ENCODE measurements at places on chromosomes 6 and 20. TPM values are rescaled to one million over a fixed set of nuclear protein-coding genes. Genes with fewer than 3 reads are reported as not detected.

EYS gene
- total RNA-seq = not detected

SOX18 gene
- not detected for total RNA-seq

SYCP2 gene
- 1.5 TPM for total RNA-seq

KCNK16 gene
- total RNA-seq = not detected

ACSS1 gene
- 9.4 TPM for total RNA-seq

GRCh38 chr6:136989571-136990241, 55.1 kb downstream of the IL20RA start:
- no peaks in the 10 kb centered on the region for H3K36me3 ChIP-seq
- H3K4me3 ChIP-seq = peak overlapping the region; percentile 19
- H3K4me1 ChIP-seq = peaks cover 5% of the 10 kb centered on the region
- H3K27me3 ChIP-seq = peaks cover 50% of the 10 kb centered on the region
- no peak overlapping the region for H3K27ac ChIP-seq
- DNase-seq = peak; percentile 8

DNA sequence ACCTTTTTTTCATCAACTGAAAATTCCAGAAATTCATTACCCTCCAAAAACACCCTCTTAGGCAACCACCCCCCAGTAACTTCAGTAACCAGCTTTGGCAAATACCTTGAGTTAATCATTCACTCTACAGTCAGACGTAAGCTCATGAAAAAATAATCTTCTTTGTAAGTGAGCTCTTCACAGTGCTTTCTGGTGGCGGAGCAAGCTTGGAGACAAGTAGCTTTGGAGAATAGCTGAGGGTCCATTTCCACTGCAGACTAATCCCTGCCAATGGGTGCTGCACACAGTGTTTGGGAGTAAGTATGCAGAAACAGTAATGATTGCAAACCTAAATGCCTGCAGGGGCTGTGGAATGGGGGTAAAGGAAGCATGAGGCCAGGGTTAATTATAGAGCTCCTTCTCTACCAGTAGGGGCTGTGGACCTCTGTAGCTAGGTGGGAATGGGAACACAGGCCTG, 56.8 kb upstream of the HINT3 start:
- H3K4me3 ChIP-seq = no peak overlapping the region
- peaks cover 10% of the 10 kb centered on the region for H3K36me3 ChIP-seq
- peaks cover 5% of the 10 kb centered on the region for H3K4me1 ChIP-seq
- no peak for DNase-seq
- H3K27ac ChIP-seq = no peak overlapping the region

- DNase-seq = peak; percentile 18
- no peak overlapping the region for H3K4me3 ChIP-seq
- no peak overlapping the region for H3K27ac ChIP-seq
- H3K27me3 ChIP-seq = no peaks in the 10 kb centered on the region
- no peaks in the 10 kb centered on the region for H3K4me1 ChIP-seq
- H3K36me3 ChIP-seq = peaks cover 1% of the 10 kb centered on the region
Measured at GRCh38 chr20:3000852-3001523, 42.4 kb upstream of the GNRH2 start.

- no peaks in the 10 kb centered on the region for H3K36me3 ChIP-seq
- DNase-seq = no peak
- H3K27ac ChIP-seq = no peak overlapping the region
- no peaks in the 10 kb centered on the region for H3K4me1 ChIP-seq
- H3K4me3 ChIP-seq = no peak overlapping the region
Measured at GRCh38 chr20:57912227-57912582, 202.4 kb upstream of the PMEPA1 start.

GRCh38 chr6:102137859-102138258, 744.4 kb downstream of the GRIK2 start:
- no peak overlapping the region for H3K27ac ChIP-seq
- no peaks in the 10 kb centered on the region for H3K27me3 ChIP-seq
- H3K4me1 ChIP-seq = no peaks in the 10 kb centered on the region

DNA sequence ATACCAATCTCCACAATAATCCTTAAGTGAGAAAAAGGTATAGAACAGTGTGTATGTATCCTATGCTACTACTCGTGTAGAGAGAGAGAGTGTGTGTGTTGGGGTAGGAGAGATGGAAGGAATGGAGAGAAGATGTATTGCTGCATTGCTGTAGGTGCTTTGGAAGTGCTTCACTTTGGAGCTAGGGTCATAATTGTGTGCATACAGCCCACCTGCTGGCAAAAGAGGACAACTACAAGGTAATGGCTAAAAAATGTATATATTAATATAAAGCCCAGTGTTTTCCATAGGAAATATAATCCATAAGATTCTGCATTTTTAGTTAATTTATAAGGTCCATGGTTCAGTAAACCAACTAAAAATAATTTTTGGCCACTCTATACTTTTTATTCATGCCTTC, 36.1 kb downstream of the SERAC1 start:
- H3K36me3 ChIP-seq = peaks cover 9% of the 10 kb centered on the region
- peak; percentile 33 for DNase-seq
- no peaks in the 10 kb centered on the region for H3K27me3 ChIP-seq
- no peaks in the 10 kb centered on the region for H3K4me1 ChIP-seq
- H3K4me3 ChIP-seq = no peak overlapping the region
- no peak overlapping the region for H3K27ac ChIP-seq

- H3K27ac ChIP-seq = no peak overlapping the region
- peaks cover 5% of the 10 kb centered on the region for H3K4me1 ChIP-seq
- DNase-seq = no peak
- H3K27me3 ChIP-seq = peaks cover 1% of the 10 kb centered on the region
- H3K4me3 ChIP-seq = no peak overlapping the region
Measured at GRCh38 chr6:134324766-134325165, 6.9 kb upstream of the SGK1 start.

- no peak overlapping the region for H3K4me3 ChIP-seq
- DNase-seq = peak; percentile 55
- H3K36me3 ChIP-seq = no peaks in the 10 kb centered on the region
- H3K4me1 ChIP-seq = peaks cover 14% of the 10 kb centered on the region
- no peaks in the 10 kb centered on the region for H3K27me3 ChIP-seq
- peak overlapping the region; percentile 68 for H3K27ac ChIP-seq
Measured at GRCh38 chr6:97049253-97050011, 124.9 kb downstream of the KLHL32 start.

- no peak within 1 kb of the TSS for H3K4me3 ChIP-seq
- no peaks in the 10 kb centered on the region for H3K36me3 ChIP-seq
- H3K27ac ChIP-seq = no peak within 1 kb of the TSS
Measured at GRCh38 chr6:48111143-48111506, at the start of gene PTCHD4. PTCHD4 (minus strand) TSS chr6:48111197; CDS start chr6:48068957, 42,240 bp downstream.

DNA sequence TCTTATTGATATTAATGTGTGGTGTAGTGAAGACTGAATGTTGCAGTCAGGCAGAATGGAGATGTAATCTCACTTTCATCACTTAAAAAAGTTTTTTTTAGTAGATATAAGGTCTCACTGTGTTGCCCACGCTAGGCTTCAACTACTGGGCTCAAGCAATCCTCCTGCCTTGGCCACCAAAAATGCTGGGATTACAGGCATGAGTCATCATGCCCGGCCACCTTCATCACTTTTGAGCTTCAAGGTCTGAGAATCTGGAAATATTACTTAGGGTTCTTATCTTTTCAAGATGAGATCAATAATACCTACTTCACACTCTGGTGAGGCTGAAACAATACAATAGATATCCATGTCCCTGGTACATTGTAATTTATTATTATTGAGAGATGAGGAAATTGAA, 31.6 kb downstream of the ADGRG6 start:
- no peaks in the 10 kb centered on the region for H3K36me3 ChIP-seq
- no peak for DNase-seq
- no peaks in the 10 kb centered on the region for H3K27me3 ChIP-seq
- H3K27ac ChIP-seq = no peak overlapping the region
- H3K4me3 ChIP-seq = no peak overlapping the region
- H3K4me1 ChIP-seq = peaks cover 15% of the 10 kb centered on the region

- H3K4me3 ChIP-seq = peak overlapping the region; percentile 78
- no peak for DNase-seq
- H3K4me1 ChIP-seq = peaks cover 32% of the 10 kb centered on the region
- H3K27me3 ChIP-seq = no peaks in the 10 kb centered on the region
- H3K36me3 ChIP-seq = no peaks in the 10 kb centered on the region
- H3K27ac ChIP-seq = peak overlapping the region; percentile 99
Measured at GRCh38 chr6:73586416-73586974, 65.7 kb upstream of the EEF1A1 start.

GRCh38 chr20:22430154-22430745, 154.1 kb downstream of the FOXA2 start:
- H3K4me3 ChIP-seq = no peak overlapping the region
- no peak overlapping the region for H3K27ac ChIP-seq
- no peaks in the 10 kb centered on the region for H3K4me1 ChIP-seq
- H3K27me3 ChIP-seq = peaks cover 2% of the 10 kb centered on the region
- no peaks in the 10 kb centered on the region for H3K36me3 ChIP-seq
- no peak for DNase-seq

DNA sequence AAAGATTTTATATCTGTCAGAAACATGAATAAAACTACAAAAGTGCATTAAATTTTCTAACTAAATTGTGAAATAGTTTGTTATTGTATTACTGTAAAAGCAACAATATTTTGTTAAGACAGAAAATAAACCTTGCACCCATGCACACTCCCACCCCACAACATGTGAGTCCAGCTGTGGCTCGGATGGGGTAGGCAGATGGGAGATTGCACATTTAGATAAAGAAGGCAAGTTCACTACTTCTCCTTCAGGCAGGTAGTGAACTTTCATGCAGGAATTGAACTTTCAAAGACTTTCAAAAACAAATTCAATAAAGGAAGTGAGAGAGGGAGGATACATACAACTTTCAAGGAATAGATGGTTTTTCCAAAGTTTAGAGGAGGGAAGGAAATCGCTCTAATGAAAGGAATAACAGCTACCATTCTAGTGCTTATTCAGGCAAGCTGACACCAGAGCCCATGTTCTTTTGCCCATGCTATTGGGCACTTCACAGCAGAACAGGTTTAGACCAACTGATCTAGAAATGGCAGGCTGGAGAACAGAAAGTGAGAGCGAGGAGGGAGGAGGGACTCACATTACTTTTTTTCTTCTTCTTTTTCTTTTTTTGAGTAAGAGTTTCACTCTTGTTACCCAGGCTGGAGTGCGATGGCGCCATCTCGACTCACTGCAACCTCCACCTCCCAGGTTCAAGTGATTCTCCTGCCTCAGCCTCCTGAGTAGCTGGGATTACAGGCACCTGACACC, 28.5 kb downstream of the SF3B5 start:
- H3K4me1 ChIP-seq = peaks cover 41% of the 10 kb centered on the region
- no peaks in the 10 kb centered on the region for H3K27me3 ChIP-seq
- H3K4me3 ChIP-seq = no peak overlapping the region
- no peaks in the 10 kb centered on the region for H3K36me3 ChIP-seq

All from activated naive CD4-positive, alpha-beta T cell treated with anti-CD3 and anti-CD28 coated beads for 36 hours (primary cell).